ENCODE measurements at places on chromosomes 7 and 10.

DNA sequence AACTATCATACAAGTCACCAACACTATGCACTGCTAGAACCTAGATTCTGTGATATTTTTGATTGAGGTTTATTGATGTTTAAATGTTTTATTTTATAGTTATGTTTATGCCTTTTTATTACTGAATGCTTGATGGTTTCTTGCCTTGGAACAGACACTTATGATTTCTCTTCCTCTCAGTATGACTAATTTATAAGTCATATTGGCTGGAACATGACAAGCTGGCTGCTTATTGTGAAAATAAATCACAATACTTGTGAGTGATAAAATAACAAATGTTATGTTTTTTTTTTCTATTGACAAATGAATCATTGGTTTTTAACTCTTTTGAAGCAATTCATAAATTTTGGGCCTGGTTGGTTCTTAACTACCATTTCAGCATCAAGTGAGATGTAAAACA, 142.0 kb upstream of the MALRD1 start:
- no peak for DNase-seq

GRCh38 chr7:149199234-149199995, 4.1 kb downstream of the ZNF282 start:
- DNase-seq: no peak

DNA sequence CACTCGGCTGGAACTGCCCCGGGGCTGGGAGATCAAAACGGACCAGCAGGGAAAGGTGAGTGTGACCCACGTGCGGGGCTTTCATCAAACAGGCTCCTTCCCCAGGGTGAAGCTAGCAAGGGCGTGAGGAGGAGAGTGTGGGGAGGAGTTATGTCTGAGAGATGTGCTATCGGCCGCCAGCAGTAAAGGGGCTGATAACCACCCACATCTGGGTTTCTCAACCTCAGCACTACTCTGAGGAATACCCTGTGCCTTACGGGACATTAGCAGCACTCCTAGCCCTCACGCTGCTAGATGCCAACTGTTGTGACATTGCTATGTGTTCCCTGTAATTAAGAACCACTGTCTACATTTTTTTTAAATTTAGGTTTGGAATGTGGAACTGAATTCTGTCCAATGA, 113.9 kb upstream of the STK17A start:
- DNase-seq: no peak

- DNase-seq: no peak
Measured at GRCh38 chr10:123377883-123378282, 223.7 kb downstream of the BUB3 start.

GRCh38 chr10:114458955-114459354, 54.7 kb upstream of the AFAP1L2 start:
- no peak for DNase-seq

GRCh38 chr7:121160150-121161008, 168.4 kb upstream of the WNT16 start:
- DNase-seq: no peak

DNA sequence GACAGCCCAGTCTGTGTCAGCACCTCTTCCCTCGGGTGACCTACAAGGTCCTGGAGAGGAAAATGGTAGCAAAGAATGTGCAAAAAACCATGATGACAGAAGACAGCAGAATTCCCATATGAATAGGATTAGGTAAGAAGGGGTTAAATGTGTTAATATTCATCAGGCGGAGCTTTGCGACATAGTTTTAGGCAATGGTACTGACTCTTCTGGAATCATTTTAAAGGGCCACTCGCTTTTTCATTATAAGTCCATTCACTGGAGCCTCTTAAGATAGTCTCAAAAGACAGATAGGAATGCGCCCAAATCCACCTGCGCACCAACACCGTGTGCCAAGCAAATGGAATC, 38.2 kb downstream of the DLG5 start:
- DNase-seq: no peak

- no peak for DNase-seq
Measured at GRCh38 chr7:511476-512145, 8.0 kb downstream of the PDGFA start.

DNA sequence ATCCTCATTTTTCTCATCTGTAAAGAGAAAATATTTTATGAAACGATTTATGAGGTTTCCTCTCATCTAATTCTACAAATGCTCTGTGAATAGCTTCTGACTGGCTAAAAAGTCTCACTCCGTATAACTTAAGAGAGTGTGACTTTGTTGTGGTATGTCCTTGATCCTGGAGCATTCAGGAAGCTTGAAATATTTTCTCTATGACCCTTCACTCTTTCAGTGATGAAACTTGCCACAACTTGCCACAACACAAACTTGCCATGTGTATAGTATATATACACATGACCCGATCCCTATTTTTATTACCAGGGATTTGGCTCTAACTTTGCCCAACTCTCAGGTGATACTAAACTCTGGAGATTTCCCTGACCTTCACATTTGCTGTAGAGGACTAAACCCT, 74.1 kb downstream of the TES start:
- no peak for DNase-seq

DNA sequence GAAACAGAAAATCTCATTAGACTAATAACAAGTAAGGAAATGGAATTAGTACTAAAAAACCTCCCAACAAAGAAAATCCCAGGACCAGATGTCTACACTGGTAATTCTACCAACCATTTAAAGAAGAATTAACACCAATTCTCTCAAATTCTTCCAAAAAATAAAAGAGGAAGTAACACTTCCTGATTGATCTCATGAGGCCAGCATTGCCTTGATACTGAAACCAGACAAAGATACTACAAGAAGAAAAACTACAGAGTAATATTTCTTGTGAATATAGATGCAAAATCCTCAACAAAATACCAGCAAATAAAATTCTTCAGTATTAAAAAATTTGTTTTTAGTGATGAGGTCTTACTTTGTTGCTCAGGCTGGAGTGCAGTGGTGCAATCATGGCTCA, 21.3 kb downstream of the GCK start:
- DNase-seq: no peak

DNA sequence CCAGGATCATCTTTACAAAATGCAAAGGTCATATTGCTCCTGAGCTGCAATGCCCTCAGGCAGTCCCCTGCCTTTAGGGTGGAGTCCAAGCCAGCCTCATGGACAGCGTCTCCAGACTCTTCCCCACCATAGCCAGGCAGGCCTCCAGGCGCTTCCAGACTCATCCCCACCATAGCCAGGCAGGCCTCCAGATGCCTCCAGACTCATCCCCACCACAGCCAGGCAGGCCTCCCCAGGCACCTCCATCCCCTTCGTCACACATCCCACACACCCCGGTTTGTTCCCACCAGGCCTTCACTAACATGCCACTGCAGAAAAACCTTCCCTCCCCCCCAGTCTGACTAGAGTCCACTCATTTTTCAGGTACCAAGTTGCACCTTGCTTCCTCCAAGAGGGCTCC, 70.1 kb downstream of the PTPRN2 start:
- no peak for DNase-seq

- DNase-seq: no peak
Measured at GRCh38 chr7:142303650-142304049, 45.8 kb upstream of the PRSS58 start.

GRCh38 chr10:76242956-76243355, 811.5 kb downstream of the LRMDA start:
- no peak for DNase-seq

DNA sequence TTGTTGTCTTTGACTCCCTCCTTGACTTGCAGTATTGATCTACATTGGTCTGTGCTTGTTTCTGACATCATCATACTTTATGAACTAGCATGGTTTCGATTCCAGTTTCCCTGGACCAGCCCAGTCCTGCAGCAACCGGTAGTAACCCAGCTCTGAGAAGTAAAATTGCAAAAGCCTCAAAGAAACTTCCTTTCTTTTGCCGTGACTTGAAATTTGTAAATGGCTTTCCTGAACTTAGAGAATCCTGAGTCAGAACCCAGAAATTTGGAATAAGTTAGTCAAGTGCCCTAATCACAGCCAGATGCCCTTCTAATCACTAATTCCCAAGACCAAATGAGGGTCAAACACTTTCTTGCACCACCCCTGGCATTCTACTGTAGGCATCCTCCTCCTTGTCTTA, 15.0 kb downstream of the TAS2R60 start:
- no peak for DNase-seq

GRCh38 chr7:152565731-152566130, 110.2 kb downstream of the XRCC2 start:
- DNase-seq: no peak

DNA sequence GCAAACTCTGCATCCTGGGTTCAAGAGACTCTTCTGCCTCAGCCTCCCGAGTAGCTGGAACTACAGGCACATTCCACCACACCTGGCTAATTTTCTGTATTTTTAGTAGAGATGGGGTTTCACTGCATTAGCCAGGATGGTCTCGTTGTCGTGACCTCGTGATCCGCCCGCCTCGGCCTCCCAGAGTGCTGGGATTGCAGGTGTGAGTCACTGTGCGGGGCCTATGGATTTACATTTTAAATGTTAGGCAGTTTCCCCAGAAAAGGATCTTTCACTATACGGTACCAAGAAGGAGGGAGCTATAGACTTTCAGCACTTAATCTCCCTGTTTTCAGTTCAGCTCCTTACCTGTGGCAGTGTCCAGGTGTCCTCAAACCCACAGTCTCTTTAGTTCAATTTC, 50.8 kb downstream of the SIRT1 start:
- no peak for DNase-seq

GRCh38 chr10:96846395-96846794, 14.3 kb downstream of the LCOR start:
- DNase-seq: no peak

GRCh38 chr10:49371967-49372366, 23.9 kb downstream of the DRGX start:
- DNase-seq: no peak

DNA sequence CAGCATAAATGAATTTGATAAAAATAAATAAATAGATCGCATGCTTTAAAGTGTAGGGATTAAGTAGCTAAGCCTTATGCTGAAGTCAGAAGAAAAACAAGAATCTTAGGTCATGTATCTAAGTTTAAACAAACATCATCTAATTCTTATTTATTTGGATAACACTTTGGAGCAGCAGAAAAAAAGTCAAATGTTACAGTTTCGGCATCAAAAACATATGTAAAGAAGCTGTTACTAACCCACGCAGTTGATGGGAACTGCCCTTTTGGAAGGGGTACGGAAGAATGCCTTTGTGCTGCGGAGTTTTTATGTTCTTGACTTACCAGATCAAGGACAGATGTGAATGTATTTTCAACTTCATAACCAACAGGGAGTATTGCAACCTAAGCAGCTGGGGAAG, 37.3 kb upstream of the HABP2 start:
- no peak for DNase-seq

- no peak for DNase-seq
Measured at GRCh38 chr7:131170440-131171271, 157.0 kb upstream of the MKLN1 start.

DNA sequence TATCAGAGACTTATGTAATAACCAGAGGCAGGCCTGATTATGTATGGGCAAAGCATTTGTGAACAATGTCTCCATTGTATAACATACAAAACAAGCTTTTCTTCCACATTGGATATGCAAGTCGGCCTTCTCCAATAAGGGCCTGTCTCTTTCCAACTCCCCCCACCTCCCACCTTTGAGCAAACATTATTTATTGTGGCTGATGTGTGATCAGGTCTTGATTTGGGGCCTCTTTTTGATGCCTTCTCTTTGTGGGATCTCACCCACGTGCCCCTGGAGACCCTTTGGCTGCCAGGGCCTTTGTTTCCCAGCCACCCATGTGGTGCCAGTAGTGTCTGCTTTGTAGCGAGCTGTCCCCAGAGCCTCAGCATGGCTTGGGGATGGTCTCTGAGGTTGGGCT, 53.0 kb downstream of the TCF7L2 start:
- DNase-seq: no peak

GRCh38 chr10:70648427-70648826, 23.9 kb upstream of the ADAMTS14 start:
- no peak for DNase-seq

DNA sequence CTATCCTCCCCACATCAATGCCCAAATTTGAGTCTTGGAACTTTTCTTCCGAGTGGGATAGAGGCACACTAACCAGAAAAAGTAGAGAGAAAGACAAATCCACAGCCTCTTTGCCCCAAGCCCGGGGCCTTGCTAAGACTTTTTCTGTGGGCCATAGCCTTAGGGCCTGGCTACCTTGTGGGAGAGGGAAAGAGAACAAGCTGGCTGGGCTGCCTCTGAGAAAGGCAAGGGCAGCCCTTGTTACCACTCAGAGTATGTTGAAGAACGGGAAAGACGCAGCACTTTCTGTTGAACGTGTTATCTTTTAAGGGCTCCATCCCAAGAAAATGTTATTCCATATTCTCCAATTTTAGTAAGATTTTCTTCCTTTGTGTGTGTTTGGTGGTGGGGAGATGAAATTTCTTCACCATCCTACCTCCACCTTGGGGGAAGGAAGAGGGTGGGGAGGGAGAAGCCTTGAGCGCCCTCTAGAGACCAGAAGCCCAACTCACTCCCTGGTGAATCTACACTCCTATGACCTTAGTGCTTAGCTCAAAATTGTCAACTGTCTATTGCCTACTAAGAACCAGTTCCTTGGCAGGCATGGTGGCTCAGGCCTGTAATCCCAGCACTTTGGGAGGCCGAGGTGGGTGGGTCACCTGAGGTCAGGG, 3.9 kb upstream of the NRF1 start:
- DNase-seq: no peak

- no peak for DNase-seq
Measured at GRCh38 chr10:88879534-88880281, at the start of gene STAMBPL1. STAMBPL1 (plus strand) TSS chr10:88880245; CDS start chr10:88901709, 21,464 bp downstream.

GRCh38 chr7:41874201-41874785, 171.4 kb upstream of the INHBA start:
- DNase-seq: no peak

DNA sequence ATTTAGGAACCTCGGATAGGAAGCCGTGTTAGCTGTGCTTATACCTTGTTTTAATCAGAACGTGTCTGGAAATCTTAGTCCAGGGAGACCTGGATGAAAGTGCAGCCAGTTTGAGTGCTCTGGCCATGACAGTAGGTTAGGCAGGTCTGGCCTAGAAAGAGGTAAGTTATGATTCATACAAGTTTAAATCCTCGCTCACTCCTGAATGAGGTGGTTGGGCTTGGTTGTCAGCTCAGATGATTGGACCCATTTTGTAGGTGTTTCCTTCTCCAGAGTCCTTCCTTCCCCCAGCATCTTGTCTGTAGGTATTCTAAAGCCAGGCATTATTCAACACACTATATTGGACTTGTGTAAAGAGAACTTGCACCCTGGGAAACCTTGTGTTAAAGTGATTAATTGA, 561.9 kb upstream of the GALNT17 start:
- no peak for DNase-seq

DNA sequence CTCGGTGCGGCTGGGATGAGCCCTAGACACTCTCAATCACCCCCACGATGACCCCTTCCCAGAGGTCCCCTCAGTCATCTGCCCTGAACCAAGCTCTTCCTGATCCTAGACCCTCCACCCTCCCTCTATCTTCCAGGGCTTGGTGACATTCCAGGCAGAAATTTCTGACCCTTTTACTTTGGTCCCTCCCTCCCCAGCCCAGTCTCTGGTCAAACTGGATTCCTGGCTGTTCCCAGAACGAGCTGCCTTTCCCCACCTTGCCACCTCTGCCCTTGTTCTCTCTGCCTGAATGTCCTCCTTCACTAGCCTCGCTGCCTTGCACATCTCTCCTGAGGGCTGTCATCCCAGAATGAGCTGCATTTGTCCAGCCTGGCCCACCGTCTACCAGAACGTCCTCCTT, 1.3 kb upstream of the CLDN4 start:
- no peak for DNase-seq

GRCh38 chr7:103344453-103345149, at the start of gene DNAJC2:
DNAJC2 (minus strand) TSS chr7:103344767; CDS start chr7:103344622, 145 bp downstream.
- DNase-seq: peak; percentile 52

GRCh38 chr10:80501381-80501912, 36.3 kb upstream of the SH2D4B start:
- DNase-seq: no peak

Measured in NCI-H1436 treated with DMSO at 0.1 percent for 48 hours (cell line).